ENCODE measurements at places on chromosomes 4 and X.
A peak's percentile ranks its signal among the peaks of the same experiment; 100 is the strongest.

DNA sequence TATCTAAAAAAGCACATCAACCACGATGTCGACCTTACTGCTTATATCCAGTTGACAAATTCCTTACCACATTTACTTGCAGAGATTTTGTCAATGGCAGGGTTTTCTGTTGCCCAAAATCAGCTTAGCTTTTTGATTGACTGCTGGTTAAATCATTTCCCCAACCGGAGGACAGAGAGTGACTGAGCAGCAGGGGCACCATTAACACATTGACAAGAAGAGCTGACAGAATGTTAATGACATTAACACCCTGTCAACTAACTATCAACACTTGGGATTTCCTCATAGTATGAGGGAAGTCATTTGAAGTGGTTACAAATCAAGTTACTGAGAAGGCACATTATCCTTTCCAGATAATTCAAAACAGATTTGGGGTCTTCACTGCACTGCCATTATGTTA, 368.4 kb downstream of the RPA4 start:
- no peak for DNase-seq

GRCh38 chrX:150790021-150790420, 96.8 kb downstream of the MTMR1 start:
- DNase-seq: no peak

- DNase-seq: peak; percentile 19
These were observed 1697.1 kb downstream of the STIM2 start for GRCh38 chr4:28557755-28558154.

DNA sequence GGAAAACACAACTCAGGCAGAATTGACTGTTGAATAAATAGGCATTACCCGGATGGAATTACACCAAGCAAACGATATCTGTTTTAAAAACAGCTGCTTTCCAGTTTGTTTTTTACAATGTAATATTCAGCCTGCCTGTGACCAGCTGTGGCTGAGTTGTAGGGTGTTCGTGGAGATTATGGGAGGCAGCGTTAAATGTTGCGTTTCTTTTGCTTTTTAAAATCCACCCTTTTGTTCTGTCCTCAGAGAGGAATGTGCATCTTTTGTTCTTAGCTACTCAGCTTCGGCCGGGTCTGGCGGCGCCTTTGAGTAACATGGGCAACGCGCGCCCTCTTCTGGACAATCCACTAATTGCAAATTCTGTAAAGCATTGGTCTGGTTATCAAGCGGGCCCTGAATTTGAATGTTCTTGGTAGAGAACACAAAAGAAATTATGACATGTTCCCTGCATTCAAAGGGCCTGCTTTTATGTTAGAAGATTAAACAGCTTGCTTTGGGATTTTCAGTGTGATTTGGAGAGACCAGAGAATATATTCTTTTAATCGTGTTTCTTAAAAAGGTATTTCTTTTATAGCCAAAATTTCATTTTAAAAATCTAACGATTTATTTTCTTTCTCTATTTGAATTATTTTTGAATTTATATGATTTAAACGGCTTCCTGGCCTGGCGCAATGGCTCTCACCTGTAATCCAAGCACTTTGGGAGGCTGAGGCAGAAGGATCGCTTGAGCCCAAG, 76.3 kb upstream of the TRIM2 start:
- DNase-seq: peak; percentile 64

- DNase-seq: peak; percentile 42
These were observed 45.0 kb downstream of the TET2 start for GRCh38 chr4:105191621-105192210.
